Ammon's horn (tissue), 1 donor: ENCODE measurements at places on chromosomes 1 and 21.

- no peak for DNase-seq
These were observed 7.8 kb downstream of the UBIAD1 start for GRCh38 chr1:11280719-11281376.

DNA sequence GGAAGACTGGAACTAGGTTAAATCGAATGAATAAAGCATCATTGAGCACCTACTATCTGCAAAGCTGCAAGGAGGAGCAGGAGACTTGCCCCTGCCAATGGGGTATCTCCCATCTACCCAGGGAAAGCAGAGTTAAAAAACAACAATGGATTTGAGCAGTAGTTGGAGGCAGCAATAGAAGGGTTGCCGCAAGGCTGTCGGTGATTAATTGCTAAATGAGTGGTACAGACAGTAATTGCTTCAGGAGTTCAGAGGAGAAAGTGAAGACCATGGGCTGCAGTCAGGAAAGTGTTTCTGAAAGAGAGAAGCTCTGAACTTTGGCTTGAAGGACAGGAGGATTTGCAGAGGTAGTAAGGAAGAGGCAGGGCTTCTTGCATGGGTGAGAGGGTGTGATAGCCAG lies 152.9 kb downstream of the ACTL8 start:
- no peak for DNase-seq

GRCh38 chr21:40769231-40769630 lies 77.7 kb downstream of the DSCAM start:
- no peak for DNase-seq

DNA sequence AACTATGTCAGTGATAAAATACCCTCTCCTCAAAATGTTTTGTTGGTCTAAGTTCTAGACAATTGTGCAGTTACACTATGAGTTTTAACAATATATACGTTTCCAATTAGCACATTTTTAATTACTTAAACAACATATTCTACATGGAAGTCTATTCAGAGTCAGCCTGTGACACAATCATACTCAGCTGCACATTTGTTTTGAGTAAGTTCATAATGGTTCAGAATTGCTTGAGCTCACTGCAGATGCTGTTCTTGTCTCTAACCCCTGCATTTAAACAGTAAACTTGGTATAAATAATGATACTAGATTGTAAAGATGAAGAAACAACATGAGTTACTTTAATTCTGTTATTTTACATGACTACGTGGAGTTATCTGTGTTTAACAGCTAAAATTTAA lies 30.6 kb downstream of the CDKN2C start:
- DNase-seq, result no peak
